ENCODE measurements at places on chromosomes 6 and 20.

DNA sequence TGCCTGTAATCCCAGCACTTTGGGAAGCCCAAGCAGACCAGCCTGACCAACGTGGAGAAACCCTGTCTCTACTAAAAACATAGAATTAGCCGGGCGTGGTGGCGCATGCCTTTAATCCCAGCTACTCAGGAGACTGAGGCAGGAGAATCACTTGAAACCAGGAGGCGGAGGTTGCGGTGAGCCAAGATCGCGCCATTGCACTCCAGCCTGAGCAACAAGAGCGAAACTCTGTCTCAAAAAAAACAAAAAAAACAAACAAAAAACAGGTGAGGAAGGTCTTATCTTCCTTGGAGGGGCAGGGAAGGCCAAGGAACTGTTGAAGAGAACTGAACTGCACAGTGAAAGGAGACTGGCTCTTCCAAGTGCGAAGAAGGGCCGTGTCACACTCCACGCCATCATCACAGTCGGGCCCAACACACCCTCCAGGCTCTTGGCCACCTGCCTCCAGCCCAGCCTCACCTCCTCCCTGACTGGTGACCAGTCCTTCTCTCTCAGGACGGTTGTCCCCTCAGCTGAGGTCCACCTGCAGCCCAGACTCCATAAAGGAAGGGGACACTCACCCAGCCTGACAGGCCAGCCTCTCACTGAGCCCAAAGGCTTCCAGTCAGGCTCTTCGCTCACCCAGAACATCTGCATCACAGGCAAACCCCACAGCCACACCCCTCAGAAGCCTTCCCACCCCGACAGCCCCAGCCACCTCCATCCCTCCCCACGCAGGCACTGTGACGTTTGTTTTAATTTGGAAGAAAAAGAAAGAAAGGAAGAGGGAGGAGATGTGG is 4.1 kb downstream of the ZC3H12D start:
- DNase-seq, result no peak

DNA sequence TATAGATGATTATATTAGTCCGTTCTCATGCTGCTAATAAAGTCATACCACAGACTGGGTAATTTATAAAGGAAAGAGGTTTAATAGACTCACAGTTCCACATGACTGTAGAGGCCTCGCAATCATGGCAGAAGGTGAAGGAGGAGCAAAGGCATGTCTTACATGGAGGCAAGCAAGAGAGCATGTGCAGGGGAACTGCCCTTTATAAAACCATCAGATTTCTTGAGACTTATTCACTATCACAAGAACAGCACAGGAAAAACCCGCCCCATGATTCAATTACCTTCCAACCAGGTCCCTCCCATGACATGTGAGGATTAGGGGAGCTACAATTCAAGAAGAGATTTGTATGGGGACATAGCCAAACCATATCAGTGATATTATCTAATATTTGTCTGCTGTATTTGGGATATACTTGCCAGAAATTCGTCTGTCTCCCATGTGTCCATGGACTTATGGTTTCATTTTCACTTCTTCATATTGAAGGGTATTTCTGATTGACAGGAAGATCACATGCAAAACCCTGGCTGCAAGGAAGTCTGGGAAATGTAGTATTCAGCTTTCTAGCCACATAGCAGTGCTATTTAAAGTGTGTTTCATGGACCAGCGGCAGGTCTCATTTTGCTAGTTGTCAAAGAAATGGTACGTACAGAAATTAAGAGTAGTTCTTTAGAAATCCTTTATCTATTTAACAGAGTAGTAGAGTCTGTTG is 50.5 kb upstream of the PAK5 start:
- no peak for DNase-seq

DNA sequence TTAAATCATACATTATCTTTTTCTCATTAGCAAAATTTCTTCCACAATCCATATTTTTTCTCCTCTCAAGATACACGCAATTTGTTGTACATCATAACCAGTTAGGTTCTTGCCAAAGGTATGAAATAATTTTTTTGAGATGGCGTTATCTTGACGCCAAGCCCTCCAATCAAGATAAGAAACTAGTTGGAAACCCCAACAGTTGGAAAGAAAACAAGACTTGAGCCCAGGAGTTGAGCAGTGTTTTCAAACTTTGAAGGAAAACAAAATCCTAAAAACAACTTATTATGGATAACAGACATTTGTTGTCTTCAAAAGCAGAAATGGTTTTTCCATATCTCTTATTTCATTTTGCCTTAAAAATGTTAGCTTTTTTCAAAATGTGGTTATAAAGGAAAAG is 184.8 kb downstream of the SLC24A3 start:
- DNase-seq, result no peak

- DNase-seq, result no peak
Observed at GRCh38 chr6:42899871-42900270, 16.0 kb upstream of the PTCRA start.

- DNase-seq, result no peak
Observed at GRCh38 chr6:118215269-118215668, 308.2 kb downstream of the SLC35F1 start.

- DNase-seq, result no peak
Observed at GRCh38 chr20:10536531-10536930, 101.4 kb downstream of the SLX4IP start.

DNA sequence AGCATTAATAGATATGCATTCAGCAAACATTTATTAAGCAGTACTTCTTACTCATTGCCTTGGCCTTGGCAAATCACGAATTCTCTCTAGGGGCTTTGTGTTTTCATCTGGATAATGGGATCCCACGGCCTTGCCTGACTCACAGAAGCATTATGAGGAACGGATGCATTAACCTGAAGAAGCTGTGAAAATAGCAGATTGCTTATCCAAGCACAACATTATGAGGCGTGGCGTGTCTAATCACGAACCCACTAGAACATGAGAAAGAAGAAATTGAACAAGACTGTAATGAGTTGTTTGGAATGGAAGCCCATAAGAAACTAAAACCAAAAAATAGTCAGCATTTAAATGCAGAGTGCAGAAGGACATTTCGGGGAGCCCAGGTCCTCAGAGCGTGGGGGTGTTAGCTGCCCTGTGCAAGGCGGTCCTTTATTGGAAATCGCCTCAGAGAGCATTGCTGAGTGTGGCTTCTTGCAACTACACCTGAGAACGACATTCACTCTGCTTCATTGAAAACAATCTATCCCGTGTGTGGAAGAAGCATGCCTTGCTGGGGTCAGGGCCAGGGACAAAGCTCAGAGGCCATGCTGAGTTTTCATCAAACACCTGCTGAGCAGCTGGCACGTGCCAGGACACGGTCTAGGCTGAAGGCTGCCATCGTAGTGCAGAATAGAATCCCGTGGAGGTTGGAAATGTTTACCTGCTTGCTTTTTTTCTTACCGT is 179.9 kb downstream of the ZDHHC14 start:
- no peak for DNase-seq

DNA sequence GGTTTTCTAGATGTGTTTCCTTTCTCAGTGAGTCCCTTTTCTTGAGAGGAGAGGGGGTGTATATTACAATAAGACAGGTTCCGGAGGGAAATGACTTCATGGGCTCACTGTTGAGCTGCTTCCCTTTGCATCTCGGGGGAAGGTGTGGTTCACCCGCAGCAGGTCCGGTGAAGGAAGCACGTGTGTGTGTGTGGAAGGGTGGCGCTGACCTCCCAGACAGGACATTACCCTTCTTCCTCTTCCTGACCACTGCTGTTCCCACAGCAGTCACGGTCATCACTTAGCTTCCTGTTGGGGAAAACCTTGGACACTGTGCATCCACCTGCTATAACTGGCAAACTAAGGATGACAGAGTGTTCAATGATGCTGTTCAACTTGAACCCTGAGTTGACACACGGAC is 83.6 kb downstream of the PLEKHG1 start:
- DNase-seq, result no peak

DNA sequence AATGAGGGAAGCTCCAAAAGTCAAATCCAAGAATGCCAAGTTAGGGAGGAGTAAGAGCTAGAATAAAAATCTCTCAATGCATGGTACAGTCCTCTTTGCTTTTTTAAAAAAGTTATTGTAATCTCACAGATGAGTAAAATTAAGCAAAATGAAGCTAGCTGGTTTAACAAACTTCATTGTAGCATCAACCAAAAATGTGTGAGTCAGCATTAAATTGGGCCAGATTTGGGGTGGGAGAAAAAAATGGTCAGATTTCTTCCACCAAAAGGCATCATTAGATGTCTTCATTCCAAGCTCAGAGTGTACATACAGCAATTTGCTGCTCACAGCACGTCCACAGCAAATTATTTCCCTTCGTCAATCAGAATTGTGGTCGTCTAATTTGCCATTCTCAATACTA is 441.5 kb upstream of the FLRT3 start:
- DNase-seq, result no peak

GRCh38 chr6:45946352-45946751 is 69.3 kb downstream of the CLIC5 start:
- DNase-seq, result no peak

DNA sequence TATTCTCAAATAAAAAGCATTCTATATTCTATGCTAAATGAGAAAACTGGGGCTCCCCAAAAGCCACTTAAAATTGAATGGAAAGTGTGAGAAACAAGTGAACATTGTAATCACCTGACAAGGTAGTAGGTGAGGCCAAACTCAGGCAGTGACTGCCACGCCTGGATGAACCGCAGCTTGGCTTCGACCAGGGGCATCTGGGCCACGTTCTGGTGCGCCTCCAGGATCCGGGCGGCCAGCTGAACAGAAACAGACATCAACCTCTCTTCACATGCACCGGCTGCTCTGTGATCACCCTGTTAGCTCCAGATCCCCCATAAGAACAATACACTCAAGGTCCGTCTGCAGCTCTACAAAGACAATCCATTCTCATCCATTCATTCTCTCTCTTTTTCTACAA is 30.1 kb upstream of the LRRN4 start:
- DNase-seq, result no peak
